Karpas-422 (cell line): ENCODE measurements at places on chromosomes 6 and 20.

- no peak for DNase-seq
These were observed 79.9 kb downstream of the L3MBTL3 start for GRCh38 chr6:130098317-130098716.

DNA sequence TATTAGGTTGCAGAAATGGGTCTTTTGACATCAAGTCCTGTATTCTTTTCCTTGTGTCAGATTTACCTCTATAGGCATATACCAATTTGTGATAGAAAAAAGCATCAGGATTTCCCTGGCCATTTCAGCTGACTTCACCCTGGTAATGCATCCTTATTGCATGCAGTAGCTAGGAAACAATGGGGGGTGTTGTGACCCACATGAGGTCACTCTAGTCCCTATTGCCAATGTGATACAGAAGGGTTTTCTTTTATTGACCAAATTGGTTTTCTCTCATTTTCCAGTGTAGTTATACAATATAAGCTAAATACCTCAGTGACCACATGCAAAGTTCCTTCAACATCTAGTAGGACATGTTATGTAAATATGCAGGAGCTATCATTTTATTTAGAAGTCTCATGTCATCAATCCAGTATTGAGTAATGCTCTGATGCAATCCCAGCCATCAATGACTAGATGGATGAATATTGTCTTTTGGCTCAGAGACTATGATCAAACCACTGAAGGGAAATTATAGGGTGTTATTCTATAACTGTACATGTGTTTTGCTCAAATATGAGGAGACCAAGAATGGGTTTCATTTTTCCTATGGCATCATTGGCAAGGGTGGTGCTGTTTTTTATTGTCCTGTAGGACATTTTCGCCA is 177.7 kb downstream of the KLHL32 start:
- no peak for DNase-seq

- peak; percentile 80 for DNase-seq
These were observed 26.3 kb downstream of the ALDH5A1 start for GRCh38 chr6:24520929-24521546.

DNA sequence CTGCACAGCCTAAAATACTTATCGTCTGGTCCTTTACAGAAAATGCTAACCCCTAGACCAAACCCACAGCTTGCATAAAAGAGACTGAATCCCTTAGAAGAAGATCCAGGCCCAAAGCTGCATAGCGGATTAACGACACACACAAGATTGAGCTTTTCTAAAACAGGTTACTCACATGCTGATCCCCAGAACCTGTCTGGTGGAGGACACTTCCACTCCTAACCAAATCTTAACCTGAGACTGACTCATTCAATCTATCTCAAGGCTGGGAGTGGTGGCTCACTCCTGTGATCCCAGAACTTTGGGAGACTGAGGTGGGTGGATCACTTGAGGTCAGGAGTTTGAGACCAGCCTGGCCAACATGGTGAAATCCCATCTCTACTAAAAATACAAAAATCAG is 2.8 kb upstream of the SLPI start:
- DNase-seq: no peak
